Stomach (tissue), 19 donors: ENCODE measurements at places on chromosomes 16 and 17. TPM values are rescaled to one million over a fixed set of nuclear protein-coding genes. Genes with fewer than 3 reads are reported as not detected.
A peak's percentile ranks its signal among the peaks of the same experiment; 100 is the strongest.

DNA sequence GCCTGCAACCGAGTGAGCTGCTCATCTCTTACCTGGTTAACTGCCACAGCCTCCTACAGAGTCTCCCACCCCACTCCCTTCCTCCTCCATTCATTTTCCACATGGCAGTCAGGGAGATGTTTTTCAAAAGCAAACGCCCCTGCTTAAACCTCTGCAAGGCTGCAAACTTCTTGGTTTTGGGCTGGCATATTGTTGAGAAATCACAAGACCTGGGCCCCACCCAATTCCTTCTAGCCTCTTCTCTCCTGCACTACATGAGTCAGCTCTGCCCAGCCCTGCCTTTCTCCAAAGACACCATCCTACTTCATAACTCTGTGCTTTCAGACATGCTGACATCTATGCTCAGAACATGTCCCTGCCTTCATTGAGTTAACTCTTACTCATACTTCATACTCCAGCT lies 136.1 kb downstream of the SPACA3 start:
- no peak for DNase-seq

The DLG4 gene
- total RNA-seq, result 3.5 TPM

- DNase-seq, result peak; percentile 26
Observed at GRCh38 chr16:19505600-19506303, 16.1 kb downstream of the GDE1 start.

DNA sequence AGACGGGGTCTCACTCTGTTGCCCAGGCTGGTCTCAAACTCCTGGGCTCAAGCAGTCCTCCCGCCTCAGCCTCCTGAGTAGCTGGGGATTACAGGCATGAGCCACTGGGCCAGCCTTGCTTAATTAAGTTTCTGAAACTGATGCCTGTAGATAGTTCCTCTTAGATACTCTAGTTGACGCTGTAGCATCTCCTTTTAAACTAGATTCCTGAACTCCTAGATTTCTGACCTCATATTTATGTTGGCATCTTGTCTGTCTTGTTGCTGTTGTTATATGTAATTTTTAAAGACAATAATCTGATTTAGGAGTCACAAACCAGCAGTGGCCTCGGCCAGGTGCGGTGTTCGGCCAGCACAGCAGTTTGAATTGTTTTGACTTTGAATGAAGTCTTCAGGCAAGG lies 37.5 kb downstream of the DHRS7B start:
- DNase-seq, result no peak

The ZSCAN10 gene
- total RNA-seq, result not detected

DNA sequence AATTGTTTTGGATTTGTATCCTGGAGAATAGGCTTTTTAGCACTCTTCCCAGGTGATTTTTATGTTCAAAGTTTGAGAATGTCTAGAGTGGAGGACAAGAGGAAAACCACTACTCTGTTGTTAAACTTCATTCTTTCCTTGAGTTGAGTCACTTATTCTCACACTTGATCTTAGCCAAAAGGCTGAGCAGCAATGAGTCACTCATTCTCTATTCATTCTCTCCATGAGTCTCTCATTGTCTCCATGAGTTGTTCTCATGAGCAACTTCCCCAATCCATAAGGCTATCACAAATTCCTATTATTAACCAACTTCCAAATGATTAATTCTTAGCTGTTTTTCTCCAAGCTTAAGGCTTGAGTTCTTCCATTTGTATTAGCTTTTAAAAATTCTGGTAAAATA lies 1393.3 kb downstream of the CDH8 start:
- DNase-seq, result no peak

The CORO1A gene
- total RNA-seq, result 23.5 TPM

DNA sequence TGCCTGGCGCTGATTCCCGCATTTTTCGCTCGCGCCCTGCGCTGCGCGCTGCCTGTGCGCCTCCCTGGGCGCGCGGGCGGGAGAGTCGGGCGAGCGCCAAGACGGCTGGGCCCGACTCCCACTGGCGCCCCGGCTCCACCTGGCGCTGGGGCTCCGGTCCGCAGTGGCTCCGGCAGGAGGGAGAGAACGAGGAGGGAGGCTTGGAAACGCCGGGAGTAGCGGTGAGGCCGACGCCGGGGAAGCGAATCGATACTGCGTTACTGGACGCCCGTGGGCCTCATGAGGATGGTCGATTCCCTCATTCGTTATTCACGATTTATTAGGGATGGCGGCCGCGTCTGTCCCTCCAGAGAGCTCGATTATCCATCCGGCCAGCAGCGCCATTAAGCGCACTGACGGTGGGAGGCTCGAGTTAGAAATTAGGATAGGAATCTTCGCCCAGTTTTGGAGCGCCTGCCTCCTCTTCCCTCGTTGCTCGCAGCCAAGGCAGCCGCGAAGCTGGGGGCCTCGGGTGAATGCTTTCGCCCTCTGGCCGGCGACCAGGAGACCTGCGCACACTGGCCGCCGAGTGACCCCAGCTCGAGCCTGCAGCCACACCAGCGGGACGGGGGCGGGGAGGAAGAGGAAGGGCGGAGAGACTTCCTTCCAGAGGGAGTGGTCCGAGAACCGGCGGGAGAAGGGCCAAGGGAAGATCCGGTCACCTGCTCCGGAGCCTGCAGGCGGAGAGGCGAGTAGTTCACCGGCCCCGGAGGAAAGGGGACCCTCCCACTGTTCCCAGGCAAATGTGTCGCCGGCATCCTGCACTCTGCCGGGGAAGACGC lies 1.3 kb upstream of the PCGF2 start:
- DNase-seq, result peak; percentile 81

- DNase-seq, result no peak
Observed at GRCh38 chr17:34917381-34917780, 43.9 kb downstream of the CCT6B start.

- DNase-seq, result no peak
Observed at GRCh38 chr16:27402964-27403600, 1.1 kb downstream of the IL21R start.

GRCh38 chr16:2089706-2090480 lies 42.1 kb downstream of the TSC2 start:
- DNase-seq, result no peak

The ARL5C gene
- not detected for total RNA-seq

- DNase-seq, result peak; percentile 72
Observed at GRCh38 chr17:77424585-77425344, 284.0 kb downstream of the SEC14L1 start.

The CCL16 gene
- 0.72 TPM for total RNA-seq

- no peak for DNase-seq
Observed at GRCh38 chr16:68131813-68132706, 46.9 kb downstream of the NFATC3 start.

GRCh38 chr16:78435260-78435659 lies 335.8 kb downstream of the WWOX start:
- no peak for DNase-seq

The TMEM100 gene
- 14.6 TPM for total RNA-seq

DNA sequence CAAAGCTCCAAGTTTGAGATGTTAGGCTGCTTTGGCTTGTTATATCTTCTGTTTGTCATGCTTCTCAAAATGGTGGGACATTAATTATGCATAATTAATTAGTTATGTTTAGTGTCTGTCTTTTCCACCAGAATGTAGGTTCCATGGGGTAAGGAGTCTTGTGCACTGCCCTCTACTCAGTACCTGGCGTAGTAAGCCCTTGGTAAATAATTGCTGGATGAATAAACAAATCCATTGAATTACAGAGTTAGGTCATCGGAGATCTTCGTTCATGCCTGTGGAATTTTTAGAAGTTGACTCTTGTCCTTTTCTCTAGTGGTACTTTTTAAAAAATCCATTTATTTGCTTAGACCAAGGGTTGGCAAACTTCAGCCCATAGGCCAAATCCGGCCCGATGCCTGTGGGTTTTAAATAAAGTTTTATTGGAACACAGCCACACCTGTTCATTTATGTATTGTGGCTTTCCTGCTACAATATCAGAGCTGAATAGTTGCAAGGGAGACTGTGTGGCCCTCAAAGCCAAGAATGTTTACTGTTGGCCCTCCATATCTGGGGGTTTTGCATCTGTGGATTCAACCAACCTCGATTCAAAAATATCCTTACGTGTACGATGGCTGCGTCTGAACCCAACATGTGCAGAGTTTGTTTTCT lies 524.8 kb upstream of the EEF2KMT start:
- DNase-seq, result no peak

DNA sequence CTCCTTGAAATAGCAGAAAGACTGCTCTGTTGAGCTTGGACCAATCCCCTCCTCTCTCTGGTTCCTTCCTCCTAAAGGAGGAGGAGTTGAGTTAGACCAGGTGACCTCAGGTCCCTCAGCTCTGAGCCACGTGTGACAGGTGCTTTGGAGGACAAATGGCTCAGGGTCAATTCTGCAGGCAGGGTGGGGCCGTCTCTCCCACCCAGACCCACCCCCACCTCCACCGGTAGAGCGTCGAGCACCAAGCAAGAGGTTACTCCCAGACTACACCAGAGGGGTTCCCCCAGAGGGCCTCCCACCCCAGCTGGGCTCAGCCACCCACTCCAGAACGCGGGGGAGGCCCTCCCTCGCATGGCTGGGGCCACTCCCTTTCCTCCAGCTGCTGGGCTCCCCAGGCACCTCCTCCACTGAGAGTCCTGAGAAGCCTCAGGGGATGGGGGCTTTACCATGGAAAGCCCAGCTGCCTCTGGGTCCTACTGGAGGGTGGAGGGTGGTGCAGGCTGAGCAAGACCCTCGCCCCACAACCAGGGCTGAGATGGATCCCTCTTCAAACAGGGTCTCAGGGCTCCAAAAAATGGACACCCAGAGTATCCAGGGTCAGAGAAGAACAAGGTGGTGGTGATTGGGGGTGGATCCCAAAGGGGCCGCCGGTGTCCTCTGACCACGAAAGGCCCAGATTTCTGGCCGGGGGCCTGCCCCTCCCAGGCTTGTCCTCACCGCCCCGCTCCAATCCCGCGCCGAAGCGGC lies 7.6 kb downstream of the MYO1C start:
- DNase-seq, result peak; percentile 92

DNA sequence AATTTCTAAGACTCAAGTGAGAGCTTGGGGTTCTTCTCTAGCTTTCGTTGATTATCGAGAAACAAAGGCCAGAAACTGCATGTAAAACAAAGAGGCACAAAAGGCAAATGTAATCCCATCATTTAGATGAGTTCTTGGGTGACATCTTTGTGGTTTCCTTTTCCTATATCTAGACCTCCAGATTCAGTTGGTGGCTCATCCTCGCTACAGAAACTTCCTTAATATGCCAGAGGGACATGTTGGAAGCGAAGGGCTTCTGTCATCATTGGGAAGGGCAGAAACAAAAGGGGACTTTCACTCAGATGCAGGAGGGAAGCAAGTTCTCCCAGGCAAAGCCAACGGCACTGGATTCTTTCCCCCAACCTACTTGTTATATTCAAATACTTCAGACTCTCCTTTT lies 150.6 kb upstream of the ZFHX3 start:
- no peak for DNase-seq

DNA sequence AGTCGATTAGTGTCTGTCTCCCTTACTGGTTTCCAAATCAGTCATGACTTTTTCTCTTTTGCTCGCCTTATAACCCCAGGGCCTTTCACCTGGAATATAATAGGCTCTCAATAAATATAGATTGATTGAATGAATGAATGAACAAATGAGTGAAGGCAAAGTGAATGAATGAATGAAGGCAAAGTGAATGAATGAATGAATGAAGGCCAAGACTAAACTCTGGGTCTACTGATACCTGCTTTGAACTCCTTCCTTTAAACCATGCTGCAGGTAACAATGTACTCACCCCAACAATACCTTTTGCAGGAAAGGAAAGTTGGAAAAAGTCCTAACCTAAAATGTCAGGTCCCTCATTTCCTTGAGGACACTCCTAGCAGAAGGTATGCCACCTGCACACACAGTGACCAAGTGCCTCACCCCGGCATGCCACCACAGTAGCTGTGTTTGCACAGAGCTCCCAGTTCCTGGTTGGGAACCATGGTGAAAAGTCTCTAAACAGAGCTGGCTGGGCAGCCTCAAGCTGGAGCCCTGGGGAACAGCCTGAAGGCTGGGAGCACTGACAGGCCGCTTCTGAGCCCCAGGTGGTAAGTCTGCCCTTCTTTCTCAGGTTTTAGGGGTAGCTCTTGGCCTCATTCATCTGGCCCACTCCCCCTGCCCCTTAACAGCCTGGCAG lies 42.7 kb upstream of the ANKFN1 start:
- DNase-seq, result peak; percentile 76

DNA sequence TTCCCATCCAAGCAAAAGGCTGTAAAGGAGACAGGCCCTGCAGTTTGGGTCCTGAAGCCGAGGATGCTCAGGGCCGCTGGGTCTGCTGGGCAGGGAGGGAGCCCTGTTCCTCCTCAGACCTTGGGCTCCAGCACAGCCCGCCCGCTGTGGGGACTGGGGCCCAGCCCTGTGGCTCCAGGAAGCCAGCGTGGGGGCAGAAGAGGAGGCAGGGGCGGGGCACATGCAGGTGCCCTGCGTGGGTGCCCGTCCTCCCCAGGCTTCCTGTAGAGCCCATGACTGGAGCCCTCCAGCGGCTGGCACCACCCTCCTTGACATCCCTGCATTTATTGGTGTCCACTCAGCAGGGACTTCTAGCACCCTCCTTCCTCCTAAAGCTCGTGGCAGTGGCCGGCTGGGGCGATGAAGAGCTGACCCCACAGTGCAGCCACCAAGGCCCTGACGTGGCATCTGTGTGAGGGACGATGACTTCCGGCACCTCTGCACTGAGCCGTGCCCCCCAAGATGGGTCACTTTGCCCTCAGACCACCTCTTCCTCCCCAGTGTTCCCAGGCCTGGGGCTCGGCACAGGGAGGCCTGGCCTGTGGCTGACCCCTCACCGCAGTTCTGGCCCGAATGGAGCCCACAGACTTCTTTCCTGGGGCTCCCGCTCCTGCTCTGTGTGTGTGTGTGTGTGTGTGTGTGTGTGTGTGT lies 9.9 kb downstream of the PRSS27 start:
- DNase-seq, result no peak

DNA sequence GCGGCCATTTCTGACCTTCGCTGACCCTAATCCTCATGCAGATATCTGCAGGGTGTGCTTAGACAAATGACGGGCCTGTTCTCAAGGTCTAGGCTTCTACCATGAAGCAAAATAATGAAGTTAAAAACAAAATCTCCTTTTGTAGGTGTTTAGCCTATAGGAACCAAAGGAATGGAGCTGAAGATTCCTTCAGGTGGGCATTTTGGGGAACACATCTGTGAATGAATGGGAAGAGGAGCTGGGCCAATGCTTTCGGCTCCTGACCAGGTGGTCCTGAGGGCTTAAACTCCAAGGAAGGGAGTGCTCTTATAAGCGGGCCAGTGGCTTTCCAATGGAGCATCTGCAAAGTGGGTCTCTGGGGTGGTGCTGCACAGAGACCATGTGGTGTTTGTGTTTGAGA lies 14.1 kb upstream of the IL34 start:
- DNase-seq, result no peak

GRCh38 chr17:47955497-47956461 lies 1.9 kb downstream of the PRR15L start:
- peak; percentile 94 for DNase-seq

DNA sequence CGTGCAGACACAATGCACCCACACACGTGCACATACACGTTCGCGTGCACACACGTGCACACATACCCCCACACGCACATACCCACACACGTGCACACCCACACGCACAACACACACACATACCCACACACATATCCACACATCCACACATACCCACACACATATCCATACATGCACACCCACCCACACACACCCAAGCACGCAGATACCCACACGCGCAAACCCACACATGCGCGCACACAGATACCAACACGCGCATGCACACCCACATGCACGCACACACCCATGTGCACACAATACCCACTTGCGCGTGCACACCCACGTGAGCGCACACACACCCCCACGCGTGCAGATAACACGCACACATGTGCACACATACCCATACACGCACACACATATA lies 26.8 kb upstream of the PVALEF start:
- no peak for DNase-seq

GRCh38 chr17:59361916-59362810 lies 30.7 kb downstream of the YPEL2 start:
- DNase-seq, result peak; percentile 50
